ENCODE measurements at places on chromosomes 2 and 18.

DNA sequence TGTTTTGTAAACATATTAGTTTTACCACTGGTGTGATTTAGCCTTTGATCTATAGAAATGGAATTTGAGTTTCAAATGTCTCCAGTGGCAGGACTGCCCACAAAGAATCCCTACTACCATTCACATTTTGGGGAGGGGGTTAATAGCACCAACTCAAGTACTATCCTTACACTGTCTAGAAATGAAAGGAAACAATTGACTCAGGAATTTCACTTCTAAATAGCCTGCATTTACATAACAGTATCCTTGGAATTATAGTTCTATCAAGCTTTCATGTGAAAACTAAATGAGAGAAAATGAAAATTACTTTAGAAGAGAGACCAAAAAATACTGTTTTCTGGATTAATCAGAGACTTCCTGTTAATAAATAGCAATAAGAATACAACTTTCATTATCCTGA lies 7.5 kb upstream of the CCDC93 start:
- DNase-seq: no peak

GRCh38 chr2:27811768-27812167 lies 40.2 kb downstream of the MRPL33 start:
- DNase-seq: no peak

DNA sequence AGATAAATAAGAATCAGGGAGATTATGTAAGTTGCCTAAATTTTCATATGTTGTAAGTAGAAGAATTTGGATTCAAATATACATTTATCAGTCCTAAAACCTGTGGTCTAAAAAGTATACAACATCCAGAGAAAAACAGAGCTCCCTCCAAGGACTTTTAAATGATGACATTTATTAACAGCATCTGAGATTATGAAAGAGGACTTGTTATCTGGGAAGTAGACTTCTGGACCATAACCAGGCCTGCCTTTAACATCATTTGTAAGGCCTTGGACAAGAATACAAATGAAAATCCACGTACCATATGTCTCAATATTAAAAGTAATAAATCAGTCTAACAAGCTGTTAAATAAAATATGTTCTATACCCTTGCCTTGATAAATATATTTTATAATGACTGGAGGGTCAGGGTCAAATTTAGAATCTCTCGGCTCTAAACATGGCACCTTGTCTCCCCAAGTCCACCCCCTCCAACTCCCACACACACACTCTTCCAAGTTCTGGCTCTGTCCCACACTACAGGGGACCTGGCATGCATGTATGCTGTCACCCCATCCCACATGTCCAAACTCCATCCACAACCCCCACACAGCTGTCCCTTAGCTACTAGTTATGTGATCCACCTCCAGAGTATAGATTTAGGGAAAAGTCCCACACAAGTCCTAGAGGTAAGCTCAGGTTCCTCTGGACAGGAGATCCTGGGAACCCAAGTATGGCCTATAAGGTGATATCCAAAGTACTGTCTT lies 382.6 kb downstream of the CDH2 start:
- DNase-seq: no peak

- DNase-seq: no peak
Observed at GRCh38 chr2:214192711-214193110, 218.1 kb upstream of the VWC2L start.

DNA sequence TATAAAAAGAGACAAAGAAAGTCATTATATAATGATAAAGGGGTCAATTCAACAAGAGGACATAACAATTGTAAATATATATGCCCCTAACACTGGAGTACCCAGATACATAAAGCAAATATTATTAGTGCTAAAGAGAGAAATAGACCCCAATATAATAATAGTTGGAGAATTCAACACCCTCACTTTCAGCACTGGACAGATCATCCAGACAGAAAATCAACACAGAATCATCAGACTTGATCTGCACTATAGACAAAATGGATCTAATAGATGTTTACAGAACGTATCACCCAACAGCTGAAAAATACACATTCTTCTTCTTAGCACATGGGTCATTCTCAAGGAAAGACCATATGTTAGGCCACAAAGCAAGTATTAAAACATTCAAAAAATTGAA lies 31.7 kb downstream of the CLHC1 start:
- no peak for DNase-seq

GRCh38 chr2:207558079-207558491 lies 28.3 kb downstream of the CREB1 start:
- no peak for DNase-seq

DNA sequence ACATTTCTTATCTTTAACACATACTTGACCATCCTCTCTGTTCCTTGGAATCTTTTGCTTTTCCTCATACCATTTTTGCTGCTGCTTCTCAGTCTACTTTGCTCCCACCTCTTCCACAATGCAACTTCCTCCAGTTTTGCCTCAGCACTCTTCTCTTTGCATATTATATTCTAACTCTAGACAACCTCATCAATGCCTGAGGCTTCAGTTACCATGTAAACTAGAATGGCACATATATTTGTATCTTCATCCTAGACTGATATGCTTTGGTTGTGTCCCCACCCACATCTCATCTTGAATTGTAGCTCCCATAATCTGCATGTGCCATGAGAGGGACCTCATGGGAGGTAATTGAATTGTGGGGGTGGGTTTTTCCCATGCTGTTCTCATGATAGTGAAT lies 55.9 kb upstream of the STAM2 start:
- DNase-seq: no peak

DNA sequence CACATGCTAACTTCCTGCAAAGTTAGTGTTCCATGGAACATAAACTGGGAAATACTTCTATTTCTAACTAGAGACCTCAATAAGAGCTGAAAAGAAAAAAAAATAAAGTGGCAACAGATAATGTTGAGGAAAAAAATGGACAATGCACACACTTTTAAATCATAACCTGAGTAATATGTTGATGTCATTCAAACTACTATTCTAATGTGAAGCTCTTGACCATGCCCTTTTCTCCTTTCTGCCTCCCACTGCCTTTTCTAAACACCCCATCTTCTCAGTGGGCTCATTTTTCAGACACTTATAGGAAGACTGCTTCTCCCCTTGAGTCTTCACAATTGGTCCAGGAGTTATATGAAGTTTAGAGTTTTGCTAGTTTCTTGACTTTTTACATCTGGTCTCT lies 280.9 kb upstream of the NT5C1B start:
- no peak for DNase-seq

GRCh38 chr2:221097568-221097915 lies 474.6 kb downstream of the EPHA4 start:
- peak; percentile 73 for DNase-seq

DNA sequence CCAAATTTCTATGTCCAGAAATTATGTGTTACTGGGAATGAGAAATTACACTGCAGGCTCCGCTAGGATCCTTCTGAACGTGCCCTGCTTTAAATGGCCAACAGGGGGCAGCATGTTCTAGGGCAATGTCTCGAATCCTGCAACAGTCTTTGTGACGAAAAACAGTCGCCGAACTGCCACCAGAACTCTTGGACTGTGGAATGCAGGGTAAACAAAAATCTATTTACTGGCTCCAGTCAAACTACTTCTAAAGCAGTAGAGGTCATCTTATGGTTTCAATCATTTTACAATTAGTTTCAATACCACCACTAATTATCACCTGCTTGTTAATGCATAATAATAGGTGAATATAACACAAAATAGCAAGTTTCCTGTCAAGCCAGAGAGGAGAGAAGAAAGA lies 9.8 kb upstream of the ZNF397 start:
- DNase-seq: peak; percentile 16

- DNase-seq: no peak
Observed at GRCh38 chr2:208653383-208653782, 246.8 kb downstream of the PTH2R start.

DNA sequence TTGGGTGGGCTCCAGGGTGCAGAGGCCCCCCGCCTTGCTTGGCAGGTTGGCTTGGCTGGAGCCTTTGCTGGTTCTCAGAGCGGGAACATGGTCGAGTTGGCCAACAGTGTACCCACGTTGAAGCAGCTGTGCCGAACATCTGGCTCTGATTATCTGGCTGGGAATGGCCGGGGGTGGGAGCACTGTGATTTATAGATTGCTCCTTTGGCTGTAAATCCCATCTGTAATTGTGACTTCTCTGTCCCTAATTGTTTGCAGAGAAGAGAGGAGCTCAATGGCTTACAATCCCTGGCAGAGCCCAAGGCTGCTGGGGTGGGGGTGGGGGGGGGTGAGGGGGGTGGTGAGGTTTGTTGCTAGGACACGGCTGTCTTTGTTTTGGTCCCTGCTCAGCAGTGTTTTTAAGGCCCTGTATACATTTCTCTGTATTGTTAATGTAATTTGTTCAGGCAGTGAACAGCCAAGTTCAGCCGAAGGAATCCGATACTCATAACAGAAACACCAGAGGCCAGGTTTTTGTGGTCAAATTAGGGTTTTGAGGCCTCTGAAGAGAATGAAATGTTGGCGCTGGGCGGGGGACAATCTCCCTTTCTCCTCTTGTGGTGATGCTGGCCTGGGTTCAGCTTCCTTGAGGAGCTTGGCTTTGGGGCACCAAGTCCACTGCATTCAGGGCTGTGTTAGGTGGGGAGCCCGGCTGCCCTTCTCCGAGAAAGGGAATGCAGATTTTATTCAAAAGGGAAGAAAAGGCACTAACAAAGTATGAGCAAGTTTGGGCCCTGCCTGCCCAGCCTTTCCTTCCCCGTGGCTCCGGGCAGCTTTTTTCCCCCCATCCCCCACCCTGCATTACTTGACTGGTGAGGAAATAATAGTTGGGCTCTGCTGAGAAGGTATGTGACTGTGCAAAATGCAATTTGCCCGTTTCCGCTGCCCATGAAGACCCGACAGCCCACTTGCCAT lies 82.5 kb downstream of the TCF7L1 start:
- DNase-seq: no peak

GRCh38 chr2:240629619-240629967 lies 4.3 kb downstream of the GPR35 start:
- DNase-seq: no peak

DNA sequence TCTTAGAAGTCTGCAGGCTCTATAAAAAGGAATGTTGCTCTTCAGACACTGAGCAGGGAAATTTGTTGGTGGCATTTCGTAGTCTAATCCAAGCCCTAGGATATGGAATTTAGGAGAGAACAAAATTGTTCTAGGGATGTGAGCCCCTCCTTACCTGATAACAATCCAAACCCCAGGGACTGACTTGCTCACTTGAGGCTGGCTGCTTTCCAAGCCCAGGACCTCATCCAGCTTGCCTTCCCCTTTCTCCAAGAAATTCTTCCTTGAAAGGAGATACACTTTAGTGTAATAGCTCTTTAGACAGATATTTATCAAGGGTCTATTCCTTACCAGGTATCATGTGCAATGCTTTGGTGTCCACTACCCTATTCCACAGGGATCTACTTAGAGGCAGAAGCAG lies 279.8 kb downstream of the C1D start:
- DNase-seq: no peak

DNA sequence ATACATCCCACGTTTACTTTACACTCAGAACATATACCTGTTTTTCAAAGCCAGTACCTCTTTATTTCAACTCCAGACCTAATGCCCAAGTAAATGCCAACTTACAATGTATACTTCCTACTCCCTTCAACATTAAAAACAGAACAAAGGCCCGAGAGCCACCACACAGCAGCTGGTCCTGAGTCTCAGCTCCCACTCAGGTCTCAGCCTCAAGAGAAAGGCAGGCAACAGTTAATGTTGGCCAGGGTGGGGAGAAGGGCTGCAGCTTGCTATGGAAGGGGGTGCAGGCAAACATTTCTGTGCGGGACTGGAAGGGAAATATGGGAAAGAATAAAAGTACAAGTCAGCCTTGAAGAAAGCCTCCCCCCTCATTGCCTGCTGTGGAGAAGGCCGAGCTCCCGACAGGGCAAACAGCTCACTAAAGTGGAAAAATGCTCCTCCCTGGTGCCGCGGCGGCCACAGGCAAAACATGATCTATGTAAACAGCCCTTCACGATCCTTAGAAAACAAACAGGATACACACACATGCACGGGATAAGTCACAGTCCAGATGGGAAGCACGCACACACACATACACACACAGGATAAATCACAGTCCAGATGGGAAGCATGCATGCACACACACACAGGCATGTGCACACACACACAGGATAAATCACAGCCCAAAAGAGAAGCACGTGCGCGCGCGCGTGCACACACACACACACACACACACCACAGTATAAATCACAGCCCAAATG lies 67.4 kb downstream of the ADNP2 start:
- DNase-seq: no peak

DNA sequence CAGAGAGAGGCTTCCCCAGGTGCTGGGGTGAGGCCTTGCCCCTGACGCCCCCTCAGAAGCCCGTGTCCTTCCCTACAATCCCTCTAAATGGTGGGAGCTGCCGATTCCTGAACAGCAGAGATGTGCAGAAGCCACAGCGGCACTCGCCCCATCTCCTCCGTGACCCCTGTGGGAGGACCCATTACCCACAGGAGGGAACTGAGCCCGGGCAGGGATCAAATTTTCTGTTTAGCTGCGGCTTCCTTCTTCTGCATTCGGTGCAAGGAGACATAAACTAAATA lies 181.2 kb upstream of the RAB6C start:
- DNase-seq: no peak

DNA sequence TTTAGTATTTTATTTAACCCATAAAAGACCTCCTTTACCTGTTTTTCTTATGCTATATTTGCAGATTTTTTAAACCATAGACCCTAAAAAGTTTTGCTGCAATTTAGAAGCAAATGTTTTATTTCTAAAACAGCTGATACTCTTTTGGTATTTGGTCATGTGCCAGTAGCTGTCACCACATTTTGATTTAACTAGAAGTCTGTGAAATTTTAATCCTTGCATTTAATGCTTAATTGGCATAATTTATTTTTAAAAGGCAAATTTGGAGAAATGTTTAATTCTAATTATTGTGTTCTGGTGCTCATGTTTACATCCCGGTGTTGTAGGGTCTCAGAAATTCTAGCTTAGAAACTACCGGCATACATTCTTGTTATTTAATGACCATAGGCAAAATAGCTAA lies 111.8 kb downstream of the TTC27 start:
- no peak for DNase-seq

- DNase-seq: no peak
Observed at GRCh38 chr2:162061021-162061420, 13.0 kb downstream of the DPP4 start.

DNA sequence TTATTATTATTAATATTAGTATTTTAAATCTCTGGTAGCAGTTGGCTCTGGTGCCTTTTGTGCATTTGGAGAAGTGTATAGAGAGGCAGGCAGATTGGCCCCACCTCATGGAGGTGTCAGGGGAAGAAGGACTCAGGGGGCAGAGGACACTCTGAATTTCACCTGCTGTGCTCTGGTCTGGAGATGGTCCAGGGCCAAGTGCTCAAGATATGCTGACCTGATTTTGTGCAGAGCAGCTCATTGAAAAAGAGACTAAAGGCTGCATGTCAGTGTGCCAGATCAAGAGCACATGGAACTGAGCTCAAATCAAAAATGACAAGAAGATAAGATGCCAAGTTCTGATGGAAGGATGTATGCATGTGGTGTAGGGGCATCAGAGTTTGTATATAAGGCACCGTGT lies 323.6 kb upstream of the TNP1 start:
- DNase-seq: no peak

GRCh38 chr2:115162494-115163293 lies 720.3 kb downstream of the DPP10 start:
- DNase-seq: no peak
